Activated T-helper 1 cell treated with anti-CD3 and anti-CD28 coated beads, Interleukin-12 subunit alpha, Interleukin-12 subunit beta, Interleukin-2, Interleukin-4 antibody, amounts not matched to agents 30 ng/mL and 10 ng/mL and 1 ng/mL, durations not matched to agents 14 hours and 24 hours and 36 hours (primary cell): ENCODE measurements at places on chromosomes 4 and X.

- no peak for DNase-seq
Observed at GRCh38 chr4:113472864-113473263, 288.7 kb downstream of the CAMK2D start.

GRCh38 chrX:68889249-68889648 lies 60.4 kb downstream of the EFNB1 start:
- DNase-seq: no peak

DNA sequence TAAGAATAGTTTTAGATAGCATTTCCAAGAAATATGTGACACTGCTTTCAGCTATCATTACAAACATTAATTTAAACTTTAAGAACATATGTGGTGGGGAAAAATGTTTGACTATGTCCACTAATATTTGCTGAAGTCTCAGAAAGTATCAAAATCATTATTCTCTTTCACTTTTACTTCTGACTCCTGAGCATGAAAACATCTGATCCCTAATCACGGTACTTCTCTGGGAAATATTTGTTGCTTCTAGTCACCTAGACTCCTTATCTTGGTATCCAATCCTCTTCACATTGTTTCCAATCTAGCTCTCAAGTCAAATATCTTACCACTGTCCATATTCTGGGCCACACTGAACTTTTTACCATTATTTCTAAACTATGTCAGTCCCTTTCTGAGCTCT lies 10.8 kb downstream of the NUDT6 start:
- DNase-seq: no peak

DNA sequence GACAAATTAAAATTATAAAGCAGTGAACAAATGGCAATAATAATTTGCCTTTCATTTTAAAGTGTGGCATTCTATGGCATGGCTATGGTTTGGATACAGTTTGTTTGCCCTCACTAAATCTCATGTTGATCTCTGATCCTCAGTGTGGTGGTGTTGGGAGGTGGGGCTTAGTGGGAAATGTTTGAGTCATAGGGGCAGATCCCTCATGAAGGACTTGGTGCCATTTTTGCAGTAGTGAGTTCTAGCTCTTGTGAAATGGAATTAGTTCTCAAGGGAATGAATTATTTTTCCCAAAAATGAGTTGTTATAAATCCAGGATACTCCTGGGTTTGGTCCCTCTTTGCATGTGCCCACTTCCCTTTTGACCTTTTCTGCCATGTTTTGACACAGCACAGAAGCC lies 181.4 kb downstream of the AMELX start:
- DNase-seq: no peak

- no peak for DNase-seq
Observed at GRCh38 chrX:119222932-119223331, 13.2 kb upstream of the PGRMC1 start.

DNA sequence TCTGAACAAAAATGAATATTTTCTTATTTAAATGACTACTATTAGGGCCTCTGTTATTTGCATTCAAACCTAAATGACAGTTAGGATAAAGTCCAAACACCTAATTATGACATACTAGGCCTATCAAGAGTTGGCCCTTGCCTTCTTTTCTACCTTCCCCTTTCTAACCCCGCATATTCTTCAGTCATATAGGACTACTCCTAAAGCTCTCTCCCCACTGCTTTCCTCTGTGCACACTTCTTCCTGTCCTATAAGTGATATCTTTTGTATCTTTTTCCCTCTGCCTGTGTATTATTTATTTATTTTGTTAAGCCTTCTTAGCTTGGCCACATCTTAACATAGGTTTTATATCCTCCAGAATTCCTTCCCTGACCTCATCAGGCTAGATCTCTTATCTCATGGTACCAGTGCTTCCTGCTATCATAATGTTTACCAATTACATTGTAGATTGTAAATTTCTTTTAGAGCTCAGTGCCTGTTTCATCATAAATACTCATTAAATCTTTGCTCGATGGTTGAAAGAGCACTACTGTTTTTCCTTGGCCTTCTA lies 22.5 kb downstream of the ERVMER34-1 start:
- DNase-seq: no peak

GRCh38 chrX:57822398-57822797 lies 87.9 kb downstream of the ZXDA start:
- no peak for DNase-seq

GRCh38 chrX:44054863-44055601 lies 81.8 kb upstream of the NDP start:
- no peak for DNase-seq

- DNase-seq: no peak
Observed at GRCh38 chrX:118553042-118553710, 57.6 kb downstream of the DOCK11 start.

DNA sequence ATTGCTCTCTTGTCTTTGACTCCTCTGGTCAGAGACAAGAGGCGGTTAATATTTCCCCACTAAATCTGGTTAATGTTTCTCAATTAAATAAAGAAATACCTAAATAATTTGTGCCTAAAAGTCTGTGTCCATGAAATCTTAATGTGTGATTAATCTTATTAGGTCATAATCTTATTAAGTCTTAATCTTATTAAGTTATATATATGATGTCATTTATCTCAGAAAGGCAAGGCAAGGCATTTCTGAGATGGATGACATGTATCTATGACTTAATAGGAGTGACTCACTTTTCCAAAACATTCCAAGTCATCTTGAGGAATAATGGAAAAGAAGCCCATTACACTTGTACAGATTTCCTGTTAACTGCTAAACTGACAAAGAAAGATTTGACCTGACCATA lies 74.7 kb downstream of the TRAM1L1 start:
- no peak for DNase-seq

DNA sequence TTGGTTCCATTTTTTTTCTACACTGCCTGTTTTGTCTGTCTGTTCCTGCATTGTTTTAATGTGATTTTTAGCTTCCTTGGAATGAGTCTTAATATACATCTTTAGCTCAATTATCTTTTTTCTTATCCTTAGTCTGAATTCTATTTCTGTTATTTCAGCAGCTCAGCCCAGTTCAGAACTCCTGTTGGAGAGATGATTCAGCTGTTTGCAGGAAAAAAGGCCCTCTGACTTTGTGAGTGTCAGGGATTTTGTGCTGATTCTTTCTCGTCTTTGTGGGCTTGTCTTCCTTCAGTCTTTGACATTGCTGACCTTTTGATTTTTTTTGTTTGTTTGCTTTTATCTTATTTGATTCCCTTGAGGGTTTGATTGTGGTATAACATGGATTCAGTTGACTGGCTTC lies 343.2 kb upstream of the TRAM1L1 start:
- no peak for DNase-seq

DNA sequence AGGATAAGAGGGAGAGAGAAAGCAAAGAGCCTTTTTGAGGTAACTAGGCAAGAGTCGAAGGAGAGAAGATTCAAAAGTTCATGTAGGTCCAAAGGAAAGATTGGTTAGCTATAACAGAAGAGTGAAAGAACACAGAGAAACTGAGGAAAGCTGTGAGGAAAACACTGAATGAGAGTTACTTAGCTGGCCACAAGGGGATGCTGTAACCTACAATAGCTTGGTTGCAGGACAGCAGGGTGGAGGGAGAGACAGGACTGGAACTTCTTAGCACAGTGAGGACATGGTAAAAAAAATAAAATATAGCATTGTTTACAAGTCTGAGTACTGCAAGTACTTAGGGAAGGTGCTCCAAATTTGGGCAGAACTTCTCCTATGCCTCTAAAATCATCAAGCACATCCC lies 48.3 kb downstream of the RAI2 start:
- DNase-seq: no peak
